ENCODE measurements at places on chromosomes 3 and 15.

DNA sequence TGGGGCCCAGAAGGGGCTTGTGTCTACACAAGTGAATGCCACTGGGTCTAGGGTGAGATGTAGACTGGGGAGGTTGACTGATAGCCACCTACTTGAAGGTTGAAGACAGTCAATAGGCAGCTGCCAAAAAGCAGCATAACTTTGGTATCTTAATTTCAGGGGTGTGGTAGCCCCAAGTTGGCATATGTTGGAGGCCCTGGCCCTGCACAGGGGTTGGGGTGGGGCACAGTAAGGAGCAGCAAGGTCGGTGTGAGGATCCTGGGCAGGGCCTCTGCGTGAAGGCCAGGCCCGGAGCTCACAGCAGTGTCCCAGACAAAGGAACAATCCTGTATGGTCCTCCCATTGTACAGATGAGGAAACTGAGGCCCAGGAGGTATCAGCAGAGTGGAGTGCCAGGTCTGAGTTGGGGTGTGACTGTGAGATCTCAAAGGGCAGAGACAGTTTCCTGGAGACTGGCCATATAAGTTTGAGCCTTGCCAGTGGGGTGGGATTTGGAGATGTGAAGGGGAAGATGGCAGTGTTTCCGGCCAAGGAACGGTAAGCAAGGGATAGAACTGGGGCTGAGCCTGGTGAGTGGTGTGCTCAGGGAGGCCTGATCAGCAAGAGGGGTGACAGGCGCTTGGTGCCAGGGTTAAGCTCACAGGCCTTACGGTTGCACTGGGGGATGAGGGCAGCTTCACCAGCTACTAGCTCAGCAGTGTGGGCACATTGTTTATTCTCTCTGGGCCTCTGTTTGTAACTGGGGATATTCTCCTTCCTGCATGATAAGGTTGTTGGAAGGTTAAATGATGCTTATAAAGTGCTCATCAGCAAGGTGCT lies 1.7 kb downstream of the KLHL40 start:
- no peak for DNase-seq

- DNase-seq, result no peak
Measured at GRCh38 chr3:69579306-69580041, 159.8 kb upstream of the MITF start.

- no peak for DNase-seq
Measured at GRCh38 chr3:119632216-119632615, 28.2 kb downstream of the POPDC2 start.

DNA sequence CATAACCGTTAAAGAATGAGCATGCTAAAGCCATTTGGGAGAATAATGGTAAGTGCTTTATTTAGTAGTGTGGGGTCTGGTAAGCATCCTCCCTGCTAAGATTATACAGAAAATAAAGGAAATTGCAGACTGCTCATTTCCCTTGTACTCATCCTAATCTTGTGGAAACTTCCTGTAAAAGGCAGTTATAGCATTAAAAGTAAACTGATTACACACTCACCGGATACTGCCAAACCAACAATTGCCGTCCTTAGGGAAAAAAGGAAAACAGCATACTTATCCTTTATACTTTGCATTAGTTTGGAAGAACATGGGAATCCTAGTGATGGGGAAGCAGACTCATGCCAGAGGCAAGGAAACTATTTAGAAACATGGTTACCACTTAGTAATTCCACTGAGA lies 5.3 kb upstream of the SPRED1 start:
- DNase-seq, result no peak

GRCh38 chr3:33718595-33718907 lies 497 bp upstream of the CLASP2 start:
- DNase-seq, result no peak

DNA sequence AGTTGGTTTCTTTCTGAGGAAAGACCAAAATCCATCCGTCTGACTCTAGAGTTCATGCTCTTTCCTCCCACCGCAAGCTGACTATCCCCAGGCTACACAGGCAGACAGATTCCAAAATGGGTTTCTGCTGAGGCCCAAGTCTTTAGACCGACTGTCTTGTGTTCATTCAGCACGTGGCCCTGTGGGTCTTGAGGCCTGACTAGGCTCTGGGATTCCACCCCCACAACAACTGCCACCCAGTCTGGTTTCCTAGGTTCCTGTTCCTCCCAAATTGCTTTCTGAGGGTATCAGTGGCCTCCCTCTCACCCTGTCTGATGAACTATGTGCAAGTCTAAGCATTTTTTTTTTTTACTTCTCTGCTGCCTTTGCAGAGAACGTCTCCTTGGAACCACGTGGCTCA lies 67.7 kb downstream of the CYP19A1 start:
- DNase-seq, result no peak

DNA sequence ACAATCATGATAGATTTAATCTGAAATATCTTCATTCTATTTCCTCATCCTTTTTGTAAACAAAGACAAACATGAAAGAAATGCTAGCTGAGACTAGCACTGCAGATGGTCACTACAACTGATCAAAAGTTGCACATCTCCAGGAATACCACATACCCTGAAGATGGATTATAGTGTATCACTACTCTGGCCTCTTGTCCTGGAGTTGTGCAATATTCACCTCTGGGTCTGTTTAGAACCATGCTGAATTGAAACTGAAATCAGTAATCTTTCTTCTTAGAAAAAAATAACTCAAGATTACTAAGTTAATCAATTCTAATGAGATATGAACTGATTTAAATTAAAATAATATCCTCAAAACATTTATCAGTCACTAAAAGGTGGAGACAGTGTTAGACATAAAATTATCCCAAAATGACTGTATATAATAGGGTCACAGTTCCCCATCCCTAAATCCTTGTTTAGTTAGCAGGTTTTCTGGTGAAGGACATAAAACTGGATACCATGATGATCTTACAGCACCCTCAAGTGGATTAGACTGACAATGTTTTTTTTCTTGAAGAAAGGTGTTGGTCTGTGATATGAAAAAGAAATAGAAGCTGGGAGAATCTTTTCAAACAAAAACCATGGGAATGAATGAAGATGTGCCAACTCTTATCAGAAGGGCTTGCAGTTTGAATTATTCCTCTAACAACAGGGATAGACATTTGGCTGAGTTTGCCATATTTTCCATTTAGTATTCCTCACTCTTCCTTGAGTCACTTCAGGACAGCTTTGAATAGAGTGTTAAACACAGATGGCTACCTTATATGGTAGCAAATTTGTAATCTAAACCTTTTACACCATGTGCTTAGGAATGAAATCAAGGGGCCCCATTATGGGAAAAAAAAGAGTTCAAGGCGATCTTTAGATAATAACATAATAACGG lies 7.1 kb upstream of the TTC14 start:
- no peak for DNase-seq

GRCh38 chr15:40591389-40591788 lies 2.7 kb upstream of the KNL1 start:
- DNase-seq, result no peak

- DNase-seq, result no peak
Measured at GRCh38 chr15:31197497-31198414, 96.2 kb upstream of the TRPM1 start.

GRCh38 chr3:140956058-140956835 lies 14.6 kb downstream of the SLC25A36 start:
- DNase-seq, result no peak

GRCh38 chr3:82002491-82002890 lies 241.0 kb upstream of the GBE1 start:
- DNase-seq, result no peak

GRCh38 chr15:63344731-63345390 lies 36.8 kb downstream of the CA12 start:
- no peak for DNase-seq

DNA sequence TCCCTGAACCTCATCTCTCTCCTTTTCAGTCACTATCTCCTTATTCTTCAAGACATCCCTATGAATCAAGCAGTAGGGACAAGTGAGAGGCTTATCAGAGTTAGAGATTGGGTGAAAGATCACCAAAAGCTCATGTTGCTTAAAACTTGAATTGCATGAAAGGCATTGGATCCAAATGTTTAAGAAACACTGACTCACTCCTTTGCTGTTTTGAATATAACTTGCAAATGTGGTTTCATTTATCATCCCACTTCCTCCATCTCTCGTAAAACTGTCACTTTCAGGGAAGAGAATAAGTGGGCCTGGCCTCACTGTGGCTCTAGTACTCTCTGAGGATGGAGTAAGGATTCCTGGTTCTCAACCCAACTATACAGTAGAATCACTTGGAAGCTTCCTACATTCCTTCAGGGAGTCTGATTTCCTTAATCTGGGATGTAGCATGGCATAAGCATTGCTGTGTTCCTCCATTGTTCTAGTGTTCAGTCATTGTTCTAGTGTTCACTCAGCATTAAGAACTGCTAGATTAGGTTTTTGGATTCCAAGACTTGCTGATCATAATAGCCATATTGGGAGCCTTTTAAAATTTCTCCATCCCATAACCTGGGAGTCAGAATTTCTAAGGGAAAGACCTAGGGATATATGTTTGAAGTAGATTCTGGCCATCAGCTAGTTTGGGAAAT lies 171.8 kb downstream of the TMEM108 start:
- no peak for DNase-seq

GRCh38 chr3:41638381-41638780 lies 323.5 kb downstream of the ULK4 start:
- no peak for DNase-seq

GRCh38 chr3:29932696-29933325 lies 651.9 kb downstream of the RBMS3 start:
- no peak for DNase-seq
